Activated CD8-positive, alpha-beta memory T cell treated with anti-CD3 and anti-CD28 coated beads for 4 hours (primary cell): ENCODE measurements at places on chromosomes 4 and X.

DNA sequence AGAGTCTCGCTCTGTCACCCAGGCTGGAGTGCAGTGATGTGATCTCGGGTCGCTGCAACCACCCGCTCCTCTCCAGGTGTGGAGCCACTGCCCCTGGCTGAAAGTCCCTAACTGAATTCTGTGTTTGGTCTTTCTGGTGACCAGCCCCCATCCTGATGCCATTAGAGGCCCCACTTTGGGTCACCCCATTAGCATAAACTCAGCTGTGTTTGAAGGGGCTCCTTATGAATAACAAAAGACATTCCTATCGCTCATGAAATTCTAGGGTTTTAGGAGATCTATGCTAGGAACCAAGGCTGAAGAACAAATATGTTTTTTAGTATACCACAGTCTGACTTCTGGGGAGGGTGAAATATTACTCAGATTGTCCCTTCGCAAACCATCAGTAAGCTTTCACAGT lies 652.9 kb downstream of the ADGRL3 start:
- DNase-seq = no peak

GRCh38 chr4:83558680-83559079 lies 22.8 kb downstream of the GPAT3 start:
- no peak for DNase-seq

- no peak for DNase-seq
Measured at GRCh38 chr4:106496061-106496460, 127.5 kb upstream of the GIMD1 start.

DNA sequence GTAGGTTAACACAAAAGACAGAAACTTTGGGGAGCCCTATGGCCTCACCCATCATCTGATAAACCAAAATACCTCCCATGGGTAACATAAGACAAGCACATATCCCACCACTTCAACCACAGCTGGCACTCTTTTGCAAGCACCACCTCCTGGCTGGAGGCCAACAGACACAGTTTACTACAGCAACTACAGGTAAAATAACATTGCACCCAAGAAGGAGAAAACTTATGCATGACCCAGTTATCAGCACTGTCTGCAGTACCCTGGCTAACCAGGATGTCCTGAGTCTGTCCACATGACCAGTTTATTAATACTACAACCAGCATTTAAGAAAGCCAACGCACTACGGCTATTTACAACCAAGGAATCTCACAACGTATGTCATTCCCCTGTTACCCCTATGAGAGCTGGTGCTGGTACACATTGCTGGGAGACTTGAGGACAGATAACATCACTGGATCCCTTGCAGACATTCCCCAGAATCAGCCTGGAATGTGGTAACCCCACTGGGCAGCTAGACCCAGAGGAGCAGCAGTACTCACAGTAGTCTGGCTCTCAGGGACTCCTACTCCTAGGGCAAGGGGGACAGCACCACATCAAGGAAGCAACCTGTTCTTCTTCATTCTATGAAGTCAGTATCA lies 32.0 kb downstream of the ELF2 start:
- DNase-seq = no peak

DNA sequence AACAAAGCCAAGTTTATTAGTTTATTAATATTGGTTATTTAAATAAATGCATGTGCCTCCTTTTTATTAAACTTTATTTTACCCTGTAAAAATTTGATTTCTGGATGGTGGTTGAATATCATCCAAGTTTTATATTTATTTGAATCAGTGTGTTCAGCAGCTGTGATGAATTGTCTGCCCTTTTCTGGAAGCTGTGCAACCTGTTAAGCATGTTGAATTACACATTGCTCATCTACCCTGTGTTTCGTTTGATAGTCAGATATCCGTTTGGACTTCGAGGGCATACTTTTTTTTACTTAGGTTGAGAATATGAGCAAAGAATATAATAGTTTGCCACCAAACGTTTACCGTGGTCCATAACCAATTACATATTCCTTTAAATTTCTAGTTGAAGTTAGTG lies 95.8 kb upstream of the TENM3 start:
- DNase-seq = no peak

DNA sequence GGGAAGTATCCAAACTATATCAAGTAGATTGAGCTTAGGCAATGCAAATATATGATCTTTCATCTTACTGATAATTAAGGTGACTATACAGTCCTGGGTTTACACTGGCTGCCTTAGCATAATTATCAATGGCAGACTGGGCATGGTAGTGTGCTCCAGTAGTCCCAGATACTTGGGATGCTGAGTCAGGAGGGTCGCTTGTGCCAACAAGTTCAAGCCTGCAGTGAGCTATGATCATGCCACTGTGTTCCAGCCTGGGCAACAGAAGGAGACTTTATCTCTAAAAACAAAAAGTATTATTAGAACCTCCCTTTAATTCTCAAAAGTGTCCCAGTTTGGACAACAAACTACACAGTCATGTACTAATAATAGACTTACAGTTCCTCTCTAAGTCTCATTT lies 99.4 kb upstream of the RASGEF1B start:
- DNase-seq = no peak
